ENCODE measurements at places on chromosomes 6 and 20. TPM values are rescaled to one million over a fixed set of nuclear protein-coding genes. Genes with fewer than 3 reads are reported as not detected.

Gene SEL1L2
- not detected for total RNA-seq

Gene CALHM4
- not detected for total RNA-seq

Gene FKBP1C
- total RNA-seq: not detected

Gene DDX39B
- 484 TPM for total RNA-seq

Gene VSTM2L
- not detected for total RNA-seq

Gene PARD6B
- total RNA-seq: 5.7 TPM

Gene PREX1
- total RNA-seq: 65.0 TPM

Gene BEND3
- total RNA-seq: 3.5 TPM

Gene PRRT1
- not detected for total RNA-seq

Gene C6orf132
- not detected for total RNA-seq

Gene ATF6B
- 144 TPM for total RNA-seq

GRCh38 chr20:43363506-43363905, 94.2 kb upstream of the SRSF6 start:
- DNase-seq: no peak

- no peak for DNase-seq
Measured at GRCh38 chr20:64037498-64038213, 1.7 kb downstream of the C20orf204 start.

- no peak for DNase-seq
Measured at GRCh38 chr6:33211666-33212422, 3.5 kb downstream of the RING1 start.

GRCh38 chr20:34022151-34022838, 28.6 kb downstream of the RALY start:
- DNase-seq: no peak

GRCh38 chr6:154969796-154970195, 25.3 kb upstream of the TIAM2 start:
- no peak for DNase-seq

GRCh38 chr6:87180105-87180728, 24.9 kb downstream of the ZNF292 start:
- DNase-seq: no peak

GRCh38 chr20:13771853-13772453, 12.8 kb downstream of the ESF1 start:
- no peak for DNase-seq

- DNase-seq: no peak
Measured at GRCh38 chr20:40880063-40880728, 148.4 kb upstream of the TOP1 start.

- DNase-seq: no peak
Measured at GRCh38 chr20:41359541-41360011, 7.0 kb downstream of the EMILIN3 start.

DNA sequence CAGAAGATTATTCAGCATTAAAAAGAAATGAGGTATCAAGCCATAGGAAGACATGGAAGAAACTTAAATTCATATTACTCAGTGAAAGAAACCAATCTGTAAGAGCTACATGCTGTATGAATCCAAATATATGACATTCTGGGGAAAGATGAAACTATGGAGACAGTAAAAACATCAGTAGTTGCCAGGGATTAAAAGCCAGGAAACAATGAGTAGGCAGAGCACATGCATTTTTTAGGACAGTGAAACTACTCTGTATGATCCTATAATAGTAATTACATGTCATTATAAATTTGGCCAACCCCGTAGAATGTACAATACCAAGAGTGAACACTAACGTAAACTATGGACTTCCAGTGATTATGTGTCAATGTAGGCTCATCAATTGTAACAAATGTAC, 92.8 kb upstream of the RNF217 start:
- DNase-seq: no peak

DNA sequence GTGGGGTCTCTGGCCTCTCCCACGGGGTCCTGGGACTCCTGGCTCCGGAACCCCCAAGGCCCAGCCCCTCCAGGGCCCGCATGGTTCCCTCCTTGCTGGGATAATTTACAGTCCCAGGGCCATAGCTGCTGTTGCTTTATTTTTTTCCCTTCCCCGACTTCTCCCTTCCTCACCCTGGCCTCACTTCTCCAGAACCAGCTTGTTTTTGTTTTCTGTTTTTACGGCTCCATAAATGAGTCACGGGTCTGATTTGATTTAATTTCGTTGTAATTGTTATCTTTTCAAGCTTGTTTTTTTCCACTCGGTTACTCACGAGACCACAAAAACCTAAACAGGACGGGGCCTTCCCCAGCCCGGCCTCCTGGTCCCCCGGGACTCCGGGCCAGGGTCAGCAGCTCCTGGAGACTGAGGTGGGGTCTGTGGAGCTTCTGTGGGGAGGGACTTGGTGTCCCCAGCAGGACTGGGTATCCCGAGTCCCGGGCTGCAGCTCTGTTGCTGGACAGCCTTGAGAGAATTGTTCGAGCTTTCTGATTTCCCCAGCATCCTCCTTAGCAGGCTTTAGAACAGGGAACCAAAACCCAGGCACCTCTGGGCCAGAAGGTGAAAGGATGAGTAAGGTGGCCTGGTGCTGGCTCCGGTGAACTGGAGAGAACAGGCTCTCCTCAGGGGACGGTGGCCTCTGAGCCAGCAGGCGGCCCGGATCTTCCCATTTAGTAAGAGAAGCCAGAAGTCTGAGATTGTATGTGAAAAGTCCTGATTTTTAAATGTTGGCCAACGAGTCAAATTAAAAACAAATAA, 94.9 kb downstream of the CEBPB start:
- DNase-seq: peak; percentile 41

DNA sequence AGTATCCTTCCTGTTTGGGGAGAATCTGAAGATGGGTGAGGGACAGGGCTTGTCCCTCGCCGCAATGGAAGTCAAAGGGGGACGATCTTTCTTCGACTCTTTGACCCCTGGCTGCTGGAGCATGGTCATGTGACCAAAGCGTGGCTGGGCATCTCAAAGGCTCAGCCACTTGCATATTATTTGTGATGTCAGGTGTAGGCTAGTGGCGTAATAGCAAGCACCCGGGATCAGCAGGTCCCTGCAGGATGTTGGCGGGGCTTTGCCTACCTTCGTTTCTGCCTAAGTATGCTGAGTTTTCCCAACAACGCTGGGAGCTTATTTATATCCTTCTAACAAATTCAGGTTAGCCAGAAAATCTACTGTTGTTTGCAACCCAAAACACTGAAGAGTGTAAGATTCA, 50.3 kb upstream of the IL20RA start:
- DNase-seq: no peak

DNA sequence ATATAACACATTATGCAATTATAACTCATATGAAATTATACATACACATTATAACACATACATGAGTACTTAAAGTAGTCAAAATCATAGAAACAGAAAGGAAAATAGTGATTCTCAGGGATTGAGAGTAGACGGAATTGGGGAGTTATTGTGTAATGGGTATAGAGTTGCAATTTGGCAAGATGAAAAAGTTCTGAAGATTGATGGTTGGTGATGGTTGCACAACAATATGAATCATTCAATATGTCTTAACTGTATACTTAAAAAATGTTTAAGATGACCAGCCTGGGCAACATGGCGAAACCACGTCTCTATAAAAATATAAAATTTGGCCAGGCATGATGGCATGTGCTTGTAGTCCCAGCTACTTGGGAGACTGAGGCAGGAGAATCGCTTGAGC, 372.7 kb downstream of the CDKAL1 start:
- DNase-seq: no peak

- DNase-seq: no peak
Measured at GRCh38 chr6:10033223-10033829, 381.5 kb downstream of the TFAP2A start.

DNA sequence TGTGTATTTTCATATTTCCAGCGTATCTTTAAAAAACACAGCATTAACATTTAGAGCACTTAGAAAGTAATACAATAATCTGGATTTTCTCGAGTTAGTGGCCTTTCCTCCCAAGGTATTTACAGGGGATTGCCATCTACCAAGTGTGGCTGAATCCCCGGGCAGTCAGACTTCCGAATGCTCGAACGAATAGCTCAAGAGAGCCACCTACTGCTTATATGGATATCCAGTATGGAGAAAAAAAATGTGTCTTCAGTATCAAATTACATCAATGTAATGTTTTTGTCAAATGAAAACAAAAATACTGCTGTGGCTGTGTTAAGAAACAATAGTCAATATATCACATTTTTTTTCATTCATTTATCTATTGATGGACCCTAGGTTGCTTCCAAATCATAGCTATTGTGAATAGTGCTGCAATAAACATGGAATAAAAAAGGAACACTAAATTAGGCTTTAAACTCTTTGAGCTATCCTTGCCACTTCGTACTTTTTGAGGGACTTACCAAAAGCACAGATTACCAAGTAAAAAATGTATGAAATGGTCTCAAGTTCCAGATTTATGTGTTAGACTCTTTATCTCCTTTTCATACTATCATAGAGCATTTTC, 654.5 kb upstream of the PTCHD4 start:
- DNase-seq: no peak

DNA sequence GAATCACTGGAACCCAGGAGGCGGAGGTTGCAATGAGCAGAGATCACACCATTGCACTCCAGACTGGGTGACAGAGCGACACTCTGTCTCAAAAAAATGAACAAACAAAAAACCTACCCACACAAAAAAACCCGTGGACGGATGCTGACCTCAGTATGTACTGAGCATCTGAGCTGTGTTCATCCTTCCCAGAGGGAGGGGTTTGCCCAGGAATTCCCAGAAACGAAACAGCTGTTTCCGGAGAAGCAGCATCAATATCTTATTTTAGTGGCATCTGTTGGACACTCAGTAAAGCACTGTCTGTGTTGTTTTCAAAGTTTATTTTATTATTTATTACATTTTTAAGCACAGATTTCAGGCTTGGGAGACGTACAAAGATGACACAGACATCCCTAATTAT, 18.7 kb downstream of the NANP start:
- no peak for DNase-seq

- DNase-seq: no peak
Measured at GRCh38 chr6:91569071-91569470, 982.2 kb upstream of the MAP3K7 start.

DNA sequence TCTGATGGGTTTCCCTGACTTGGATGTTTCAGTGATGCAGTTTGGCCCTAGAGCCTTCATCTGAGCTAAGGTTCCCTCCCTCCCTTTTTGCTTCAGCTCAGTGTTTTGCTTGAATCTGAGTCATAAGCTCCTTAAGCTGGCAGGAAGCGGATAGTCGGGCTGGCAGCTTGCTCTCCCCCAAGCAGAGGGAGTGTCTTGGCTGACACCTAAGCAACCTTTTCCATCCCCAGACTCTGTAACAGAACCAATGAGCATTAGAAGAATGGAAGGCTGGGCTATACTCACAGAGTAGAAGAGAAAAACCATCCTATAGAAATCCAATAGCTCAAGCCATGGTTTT, 98.3 kb downstream of the HAO1 start:
- DNase-seq: no peak

DNA sequence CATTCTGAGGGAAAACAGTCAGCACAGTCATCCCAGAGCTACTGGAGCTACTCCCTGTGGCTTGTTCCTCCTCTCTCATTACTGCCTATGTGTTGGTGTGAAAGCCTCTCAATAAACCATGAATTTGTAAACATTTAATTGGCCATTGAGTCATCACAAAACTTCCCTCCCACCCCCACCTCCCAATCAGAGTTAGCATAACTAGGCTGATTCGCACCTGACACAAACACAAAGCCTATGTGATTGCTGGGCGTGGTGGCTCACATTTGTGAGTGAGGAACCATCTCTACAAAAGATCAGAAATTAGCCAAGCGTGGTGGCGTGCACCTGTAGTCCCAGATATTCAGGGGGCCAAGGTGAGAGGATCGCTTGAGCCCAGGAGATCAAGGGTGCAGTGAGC, 17.1 kb upstream of the SNTA1 start:
- DNase-seq: no peak

DNA sequence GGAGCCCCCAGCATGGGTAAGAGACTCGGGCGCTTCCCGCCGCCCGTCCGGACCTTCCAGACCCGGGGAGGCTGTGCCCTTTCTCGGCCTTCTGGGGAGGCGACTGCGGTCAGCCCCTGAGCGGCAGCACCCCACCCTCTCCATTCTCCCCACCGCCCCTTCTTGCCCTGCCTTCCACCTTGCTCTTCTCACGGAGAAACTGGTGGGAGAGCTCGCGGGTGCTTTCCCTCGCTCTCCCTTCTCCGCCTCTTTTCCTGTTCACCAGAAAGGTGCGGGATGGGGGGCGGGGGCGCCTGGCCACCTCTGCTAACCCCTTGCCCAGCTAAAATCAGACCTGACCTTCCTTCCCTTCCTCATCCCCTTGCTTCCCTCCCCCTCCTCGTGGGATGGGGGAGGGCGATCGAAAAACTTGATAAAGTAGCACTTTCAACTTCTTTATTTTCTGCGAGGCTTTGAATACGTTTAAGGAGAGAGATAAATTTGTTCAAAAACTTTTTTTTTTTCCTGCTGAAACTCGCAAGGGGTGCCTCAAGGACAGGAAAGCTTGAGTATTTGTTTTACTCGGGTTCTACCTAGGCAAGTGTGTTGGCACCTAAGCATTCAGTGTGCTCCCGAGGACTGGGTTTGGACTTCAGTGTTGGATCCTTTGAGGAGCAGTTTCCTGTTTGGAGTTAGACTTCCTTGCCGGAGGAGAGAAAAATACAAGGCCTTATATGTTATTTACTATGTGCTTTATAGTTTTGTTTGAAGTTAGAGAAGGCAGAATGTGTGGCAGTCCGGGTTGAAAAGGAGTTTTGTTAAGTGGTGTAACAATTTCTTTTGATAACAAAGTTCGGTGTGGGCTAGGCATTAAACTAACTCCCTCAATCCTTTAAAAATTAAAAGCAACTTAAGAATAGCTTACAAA, 897 bp downstream of the CD2AP start:
- DNase-seq: no peak

DNA sequence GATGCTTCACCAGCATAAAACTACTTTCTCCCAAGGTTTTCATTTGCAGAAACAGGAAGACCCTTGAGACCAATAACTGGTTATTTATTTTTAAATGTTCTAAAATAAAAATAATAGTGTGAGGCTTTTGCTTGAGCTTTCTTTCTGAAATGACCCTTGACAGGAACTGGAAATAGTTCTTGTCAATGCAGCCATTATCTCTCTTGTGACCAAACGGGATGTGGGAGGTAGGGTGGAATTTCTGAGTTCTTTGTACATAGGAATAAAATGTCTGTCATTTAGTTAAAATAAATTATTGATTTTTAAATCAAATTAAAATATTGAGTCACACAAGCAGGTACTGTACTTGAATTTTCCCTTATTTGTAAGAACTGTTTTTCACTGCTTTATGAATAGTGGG, 110.2 kb upstream of the CCN2 start:
- DNase-seq: no peak

- DNase-seq: no peak
Measured at GRCh38 chr6:89980353-89980752, 86.1 kb downstream of the GJA10 start.
